ENCODE measurements at places on chromosomes 1 and 21.

DNA sequence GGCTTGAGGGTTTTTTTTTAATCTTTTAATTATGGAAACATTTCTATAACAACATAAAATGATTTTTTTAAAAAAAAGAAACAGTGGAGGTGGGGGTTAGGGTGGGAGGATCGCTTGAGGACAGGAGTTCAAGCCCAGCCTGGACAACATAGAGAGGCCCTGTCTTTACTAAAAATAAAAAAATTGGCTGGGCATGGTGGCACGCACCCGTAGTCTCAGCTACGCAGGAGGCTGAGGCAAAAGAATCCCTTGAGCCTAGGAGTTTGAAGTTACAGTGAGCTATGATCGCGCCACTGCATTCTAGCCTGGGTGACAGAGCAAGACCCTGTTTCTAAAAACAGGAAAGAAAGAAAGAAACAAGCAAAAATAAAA is 32.2 kb upstream of the RNF11 start:
- no peak for DNase-seq

DNA sequence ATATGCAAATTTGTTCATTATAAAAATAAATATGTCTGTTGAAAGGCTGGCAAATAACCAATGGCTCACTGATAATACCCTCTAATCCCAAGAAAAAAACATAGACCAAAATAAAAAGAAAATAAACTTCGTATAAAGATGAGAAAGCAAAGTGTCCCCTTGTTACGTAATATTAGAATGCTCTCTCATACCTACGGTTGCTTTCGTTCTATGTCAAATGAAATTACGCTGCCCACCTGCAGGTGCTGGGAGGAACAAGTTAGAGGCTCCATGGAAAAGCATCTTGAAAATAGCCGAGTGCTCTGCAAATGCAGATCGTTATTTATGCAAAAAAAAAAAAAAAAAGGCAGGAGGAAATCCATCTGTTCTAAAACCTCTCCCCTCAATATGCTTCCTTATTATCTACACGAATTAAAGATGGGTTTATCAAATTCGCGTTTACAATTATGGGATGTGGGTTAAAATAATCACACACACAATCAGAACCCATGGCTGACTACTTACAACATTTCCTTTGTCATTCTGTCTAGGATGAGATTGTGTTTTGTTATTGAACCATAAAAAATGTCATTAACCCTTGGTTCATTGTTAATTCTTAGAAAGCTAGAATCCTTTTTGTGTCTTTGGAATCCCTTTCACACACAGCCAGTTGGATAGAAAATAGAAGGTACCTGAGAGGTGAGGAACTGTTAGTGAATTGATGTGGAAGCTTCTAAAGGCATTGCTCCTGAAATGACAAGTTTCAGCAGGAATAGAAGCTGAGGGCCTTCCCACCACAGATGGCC is 268.6 kb downstream of the SETD4 start:
- DNase-seq, result no peak

GRCh38 chr1:211518330-211519289 is 26.6 kb upstream of the RD3 start:
- DNase-seq, result no peak

DNA sequence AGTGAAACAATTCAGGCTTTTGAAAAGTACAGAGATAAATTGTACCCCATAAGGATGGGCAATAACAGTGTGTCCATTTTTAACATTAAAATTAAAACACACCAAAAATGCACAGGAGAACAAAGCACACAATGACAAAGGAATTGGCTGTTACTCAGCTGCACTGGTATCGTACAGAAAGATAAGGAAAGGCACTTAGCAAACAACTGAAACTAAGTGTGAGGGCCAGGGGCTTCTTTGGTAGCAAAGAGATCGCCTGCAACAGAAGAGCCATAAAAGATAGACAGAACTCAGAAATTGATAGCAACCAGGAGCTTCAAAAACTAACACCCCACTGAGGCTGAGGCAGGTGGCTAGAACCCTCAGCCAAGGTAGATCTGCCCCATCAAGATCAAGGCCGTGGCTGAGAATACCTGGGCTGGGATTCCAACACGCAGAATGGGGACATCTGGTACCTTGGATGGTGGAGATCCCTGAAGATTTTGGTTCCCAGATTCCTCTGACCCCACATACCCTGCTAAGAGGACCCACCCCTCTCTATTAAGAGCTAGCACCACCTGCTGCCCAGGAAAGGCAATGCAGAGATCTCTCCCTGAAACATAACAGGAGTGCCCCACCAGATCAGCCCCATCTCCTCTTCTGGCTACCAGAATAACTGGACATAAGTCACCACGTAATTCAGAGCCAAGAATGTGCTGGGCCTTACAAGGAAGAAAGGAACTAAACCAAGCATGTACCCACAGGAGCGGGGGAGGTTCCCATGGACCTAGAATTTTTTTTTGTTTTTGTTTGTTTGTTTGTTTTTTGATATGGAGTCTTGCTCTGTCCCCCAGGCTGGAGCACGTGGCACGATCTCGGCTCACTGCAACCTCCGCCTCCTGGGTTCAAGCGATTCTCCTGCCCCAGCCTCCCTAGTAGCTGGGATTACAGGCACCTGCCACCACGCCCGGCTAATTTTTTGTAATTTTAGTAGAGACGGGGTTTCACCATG is 16.2 kb downstream of the PLEKHO1 start:
- DNase-seq, result no peak

- DNase-seq, result no peak
These were observed 93.9 kb downstream of the CDC7 start for GRCh38 chr1:91594383-91595055.

GRCh38 chr1:50873458-50874187 is 86.4 kb downstream of the FAF1 start:
- DNase-seq, result peak; percentile 69

DNA sequence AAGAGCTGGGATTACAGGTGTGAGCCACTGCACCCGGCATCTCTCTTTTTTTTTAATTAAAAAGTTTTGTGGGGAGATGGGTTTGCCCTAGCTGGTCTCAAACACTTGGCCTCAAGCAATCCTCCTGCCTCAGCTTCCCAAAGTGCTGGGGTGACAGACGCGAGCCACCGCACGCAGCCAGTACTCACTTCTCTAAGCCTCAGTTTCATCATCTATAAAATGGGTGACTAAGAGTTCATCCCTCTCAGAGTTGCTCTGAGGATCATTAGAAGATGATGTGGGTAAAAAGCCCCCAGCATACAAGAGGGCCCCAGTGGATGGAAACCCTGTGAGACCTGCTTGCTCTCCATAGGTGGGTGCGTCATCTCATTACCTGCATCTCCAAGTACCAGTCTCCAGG is 2.5 kb upstream of the CATSPER4 start:
- no peak for DNase-seq

GRCh38 chr1:36766481-36766880 is 267.8 kb downstream of the GRIK3 start:
- no peak for DNase-seq

DNA sequence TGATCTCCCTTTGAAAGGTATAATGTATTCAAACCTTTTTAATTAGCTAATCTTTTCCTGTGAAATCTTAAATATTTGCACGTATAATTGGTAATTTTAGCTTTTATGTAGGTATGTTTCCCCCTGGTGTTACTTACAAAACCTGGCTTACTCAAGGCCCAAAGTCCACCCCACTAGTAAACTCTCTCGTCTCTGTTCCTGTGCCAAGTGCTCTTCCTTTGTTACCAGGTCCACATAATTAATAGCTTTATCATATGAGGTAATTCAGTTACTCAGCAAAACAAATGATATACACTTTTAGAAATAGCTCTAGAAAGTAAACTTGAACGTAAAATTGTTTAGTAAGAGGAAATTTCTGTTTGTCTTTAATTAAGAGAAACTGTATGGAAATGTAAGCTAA is 36.7 kb downstream of the NFIA start:
- DNase-seq, result no peak

- DNase-seq, result no peak
These were observed 73.6 kb downstream of the TRIM11 start for GRCh38 chr1:228332797-228333738.

GRCh38 chr1:205284420-205285144 is 37.0 kb downstream of the NUAK2 start:
- peak; percentile 99 for DNase-seq

GRCh38 chr1:11786168-11786567 is 19.6 kb downstream of the MTHFR start:
- DNase-seq, result no peak

- no peak for DNase-seq
These were observed 1.6 kb upstream of the MARK1 start for GRCh38 chr1:220526294-220526693.

DNA sequence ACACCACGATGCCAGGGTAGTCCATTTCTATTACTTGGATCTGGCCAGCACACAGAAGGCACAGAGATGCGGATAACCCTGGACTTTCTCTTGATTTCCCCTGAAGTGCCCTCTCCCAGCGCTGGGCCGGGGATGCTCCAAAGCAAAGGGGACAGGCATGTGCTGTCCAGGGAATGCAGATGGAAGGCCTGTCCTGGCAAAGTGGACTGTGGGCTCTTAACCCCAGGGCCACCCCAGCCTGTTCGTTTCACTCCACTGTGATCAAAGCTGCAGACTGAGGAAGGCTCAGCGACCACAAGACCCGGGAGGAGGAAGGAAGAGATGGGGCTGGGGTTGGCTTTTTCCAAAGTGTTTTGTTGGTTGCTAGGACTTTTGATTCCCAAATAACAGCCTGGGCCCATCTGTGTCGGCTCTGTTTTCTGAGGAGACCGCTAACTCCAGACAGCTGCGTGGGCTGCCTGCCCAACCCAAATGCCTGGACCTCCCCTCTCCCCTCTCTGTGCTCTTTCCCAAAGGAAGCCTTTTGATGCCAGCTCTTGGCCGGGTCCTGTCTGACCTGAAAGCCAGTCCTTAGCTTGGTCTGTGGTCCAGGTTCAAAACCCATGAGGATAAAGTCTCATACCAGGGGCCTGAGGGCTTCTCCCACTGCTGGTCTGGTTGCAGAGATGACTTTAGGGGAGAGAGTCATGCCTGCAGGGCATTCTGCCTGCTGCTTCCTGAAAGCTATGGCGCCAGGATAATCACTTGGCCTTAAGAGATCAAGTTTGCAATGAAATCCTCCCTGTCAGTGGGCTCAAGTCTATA is 119.6 kb upstream of the CD34 start:
- DNase-seq, result no peak

- no peak for DNase-seq
These were observed 187.6 kb downstream of the VPS13D start for GRCh38 chr1:12417389-12417788.

- peak; percentile 72 for DNase-seq
These were observed 285.3 kb downstream of the CAMTA1 start for GRCh38 chr1:7070389-7071029.

- no peak for DNase-seq
These were observed 3.4 kb downstream of the JUN start for GRCh38 chr1:58780411-58780810.

- no peak for DNase-seq
These were observed 86.0 kb downstream of the CASZ1 start for GRCh38 chr1:10710489-10710888.

DNA sequence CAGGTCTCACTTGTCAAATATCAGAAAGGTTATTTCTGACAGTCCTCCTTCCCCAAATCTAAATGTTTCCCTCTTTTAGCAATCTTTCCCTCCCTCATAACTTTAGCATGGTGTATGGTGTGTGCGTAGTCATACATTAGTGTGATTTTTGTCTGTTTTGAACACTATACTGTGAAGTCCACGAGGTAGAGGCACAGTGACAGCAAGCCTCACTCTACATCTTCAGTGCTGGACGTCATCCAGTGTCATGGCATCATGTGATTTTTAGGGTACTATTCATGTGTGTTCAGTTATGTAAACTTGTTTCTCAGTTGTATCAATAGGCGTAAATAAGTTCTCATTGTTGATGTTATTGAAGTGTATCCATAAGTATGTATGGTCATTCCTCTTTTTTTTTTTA is 39.1 kb downstream of the DYRK1A start:
- no peak for DNase-seq

- peak; percentile 37 for DNase-seq
These were observed 9.8 kb downstream of the SH3GLB1 start for GRCh38 chr1:86714159-86714558.

GRCh38 chr1:226082959-226083301 is 20.4 kb downstream of the H3-3A start:
- DNase-seq, result peak; percentile 46

DNA sequence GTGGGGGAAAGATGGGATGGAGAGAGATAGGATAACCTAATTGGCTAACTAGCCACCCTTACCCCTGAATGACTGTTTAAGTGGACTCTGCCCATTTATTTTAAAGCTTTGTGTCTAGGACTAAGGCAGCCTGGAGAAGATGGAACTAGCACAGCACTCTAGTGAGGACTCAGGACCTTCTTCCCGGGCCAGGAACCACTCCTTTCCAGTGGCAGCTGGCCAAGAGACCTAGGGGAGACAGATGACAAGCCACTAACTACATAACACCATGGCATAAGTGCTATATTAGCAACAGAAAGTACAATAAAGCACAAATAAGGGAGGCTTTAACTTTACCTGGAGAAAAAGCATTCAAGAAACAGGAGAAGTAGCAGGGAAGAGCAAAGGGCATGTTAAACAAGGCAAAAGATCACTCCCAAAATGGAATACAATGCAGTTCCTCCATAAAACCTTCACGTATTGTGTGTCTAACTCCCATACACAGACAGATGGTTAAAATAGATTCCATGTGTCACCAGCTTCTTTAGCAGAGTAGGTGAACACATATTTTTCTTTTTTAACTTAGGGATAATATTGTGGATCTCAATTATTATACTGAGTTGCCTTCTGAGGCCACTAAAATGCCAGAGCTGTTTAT is 20.6 kb downstream of the CLCA1 start:
- no peak for DNase-seq

DNA sequence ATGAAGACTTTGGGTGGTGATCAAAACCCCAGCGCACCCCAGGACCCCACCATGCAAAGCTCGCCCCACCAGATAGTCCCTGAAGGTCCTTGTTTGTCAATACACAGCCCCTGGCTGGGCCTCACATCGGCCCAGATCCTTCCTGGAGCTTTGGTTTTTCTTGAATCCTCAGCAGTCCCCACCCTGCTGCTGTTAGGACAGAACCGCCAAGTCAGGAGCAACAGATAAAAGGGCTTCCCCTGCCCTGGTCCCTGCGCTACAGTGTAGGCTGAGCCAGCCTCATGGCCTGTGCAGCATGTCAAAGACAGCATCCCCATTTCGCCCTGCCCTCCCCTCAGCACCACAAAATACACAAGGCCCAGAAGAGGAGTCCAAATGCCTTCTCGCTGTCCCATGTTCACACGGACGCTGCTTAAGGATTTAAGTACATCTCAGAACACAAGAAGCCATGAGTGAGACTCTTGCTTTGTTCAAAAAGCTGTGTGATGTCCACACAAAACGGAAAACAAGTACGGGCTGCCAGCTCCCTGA is 65.7 kb downstream of the PSMG1 start:
- DNase-seq, result no peak

GRCh38 chr21:31213787-31214186 is 130.3 kb downstream of the TIAM1 start:
- no peak for DNase-seq

DNA sequence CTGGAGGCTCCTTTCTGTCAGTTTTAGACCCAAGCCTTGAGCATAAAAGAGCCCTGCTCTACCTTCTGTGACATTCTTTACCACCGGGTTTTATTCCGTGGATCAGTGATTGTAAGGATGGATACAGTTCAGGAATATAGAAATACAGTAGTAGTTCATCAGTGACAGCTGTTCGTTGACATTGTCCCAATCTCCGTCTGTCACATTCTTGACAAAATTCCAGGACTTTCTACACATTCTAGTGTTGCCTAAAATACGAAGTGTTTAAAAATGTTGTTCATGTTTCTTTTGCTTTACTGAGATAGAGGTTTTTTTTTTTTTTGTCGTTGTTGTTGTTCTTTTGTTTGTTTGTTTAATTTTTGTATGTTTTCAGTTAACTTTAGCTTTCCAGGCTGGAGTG is 29.9 kb downstream of the MAP10 start:
- DNase-seq, result no peak

Data from iris pigment epithelial cell (primary cell).